Stimulated activated CD4-positive, alpha-beta T cell treated with anti-CD3 and anti-CD28 coated beads, TNF-alpha, amount 100 ng/mL, for 1 hour (primary cell): ENCODE measurements at places on chromosomes 12 and 14.

DNA sequence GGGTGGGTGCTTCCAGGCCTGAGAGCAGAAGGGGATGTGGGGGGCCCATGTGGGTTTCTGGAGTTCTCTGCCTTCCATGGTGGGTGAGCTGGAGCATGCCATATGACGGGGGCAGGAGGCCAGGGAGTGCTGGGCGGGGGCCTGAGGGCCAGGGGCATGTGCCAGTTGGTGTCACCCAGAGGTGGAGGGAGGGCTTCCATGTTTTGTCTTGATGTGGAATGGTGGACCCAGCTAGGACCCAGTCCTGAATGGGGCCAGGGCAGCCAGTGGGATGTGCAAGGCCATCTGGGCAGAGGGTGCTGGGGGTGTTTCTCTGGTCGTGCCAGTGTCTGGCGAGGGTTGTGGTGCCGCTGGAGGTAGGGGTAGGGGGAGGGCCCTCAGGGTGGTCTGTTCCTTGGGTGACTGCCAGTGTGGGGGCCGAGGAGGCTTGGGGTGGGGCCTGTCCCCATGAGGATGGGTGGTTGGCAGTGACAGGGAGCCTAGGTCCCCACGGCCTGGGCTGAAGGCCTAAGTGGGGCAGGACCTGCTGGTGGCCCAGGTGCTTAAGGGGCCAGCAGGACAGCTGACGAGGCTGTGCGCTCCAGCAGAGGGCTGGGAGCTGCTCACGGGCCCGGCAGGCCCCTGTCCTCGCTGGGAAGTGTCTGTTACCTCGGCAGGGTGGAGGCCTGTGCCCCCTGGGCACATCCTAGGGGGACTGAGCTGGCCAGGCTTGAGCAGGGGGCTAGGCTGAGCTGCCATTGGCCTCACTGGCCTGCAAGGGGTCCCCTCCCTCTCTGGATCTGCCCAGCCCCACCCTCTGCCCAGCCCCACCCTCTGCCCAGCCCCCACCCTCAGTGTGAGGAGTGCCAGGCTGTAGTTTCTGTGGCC, 26.8 kb downstream of the CEP170B start:
- DNase-seq: no peak

- no peak for DNase-seq
These were observed 1123.7 kb upstream of the ATXN7L3B start for GRCh38 chr12:73413974-73414373.

GRCh38 chr12:130589540-130590317, 126.4 kb downstream of the RIMBP2 start:
- DNase-seq: no peak

DNA sequence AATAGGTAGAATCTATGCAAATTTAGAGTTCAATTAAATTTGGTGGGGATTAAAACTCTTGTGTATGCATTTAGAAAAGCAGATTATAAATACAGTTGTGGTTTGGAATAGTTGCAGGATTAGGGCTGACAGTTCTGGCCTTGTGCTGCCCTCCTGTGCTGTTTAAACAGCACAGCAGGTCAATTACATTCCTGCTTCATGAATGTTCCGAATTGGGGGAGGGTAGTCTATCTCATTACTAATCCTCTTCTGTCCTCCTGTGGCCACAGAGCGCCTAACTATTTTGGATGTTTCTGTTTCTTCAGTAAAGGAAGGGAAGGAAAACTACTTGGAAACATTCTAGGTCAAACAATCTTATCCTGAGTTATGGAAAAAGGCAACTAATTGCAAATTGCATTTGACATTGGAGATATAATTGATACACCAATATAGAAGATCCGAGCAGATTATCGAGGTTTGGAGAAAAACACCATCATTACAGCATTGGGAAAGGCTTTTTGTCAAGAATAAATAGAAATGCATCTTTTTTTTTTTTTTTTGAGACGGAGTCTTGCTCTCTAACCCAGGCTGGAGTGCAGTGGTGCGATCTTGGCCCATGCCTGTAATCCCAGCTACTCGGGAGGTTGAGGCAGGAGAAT, 8.7 kb upstream of the GPR19 start:
- no peak for DNase-seq

- DNase-seq: no peak
These were observed 19.5 kb upstream of the GOLGA5 start for GRCh38 chr14:92774572-92774971.

DNA sequence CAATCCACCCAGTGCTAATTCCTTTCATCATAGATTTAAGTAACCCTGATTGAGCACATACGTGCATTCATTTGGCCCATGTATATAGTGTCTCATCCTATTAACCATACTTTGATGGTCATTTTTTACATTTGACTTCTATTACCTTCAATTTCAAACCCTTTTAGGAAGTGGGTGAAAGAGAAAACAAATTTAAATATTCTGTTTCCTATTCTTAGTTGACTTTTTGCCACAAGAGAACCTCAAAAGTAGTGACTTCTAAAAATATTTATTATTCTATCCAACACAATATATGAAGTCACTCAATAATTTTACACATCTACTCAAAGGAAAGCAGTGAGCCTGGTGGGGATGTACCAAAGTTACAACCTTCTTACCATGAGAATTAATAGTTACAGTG, 164.9 kb downstream of the CEP128 start:
- no peak for DNase-seq

DNA sequence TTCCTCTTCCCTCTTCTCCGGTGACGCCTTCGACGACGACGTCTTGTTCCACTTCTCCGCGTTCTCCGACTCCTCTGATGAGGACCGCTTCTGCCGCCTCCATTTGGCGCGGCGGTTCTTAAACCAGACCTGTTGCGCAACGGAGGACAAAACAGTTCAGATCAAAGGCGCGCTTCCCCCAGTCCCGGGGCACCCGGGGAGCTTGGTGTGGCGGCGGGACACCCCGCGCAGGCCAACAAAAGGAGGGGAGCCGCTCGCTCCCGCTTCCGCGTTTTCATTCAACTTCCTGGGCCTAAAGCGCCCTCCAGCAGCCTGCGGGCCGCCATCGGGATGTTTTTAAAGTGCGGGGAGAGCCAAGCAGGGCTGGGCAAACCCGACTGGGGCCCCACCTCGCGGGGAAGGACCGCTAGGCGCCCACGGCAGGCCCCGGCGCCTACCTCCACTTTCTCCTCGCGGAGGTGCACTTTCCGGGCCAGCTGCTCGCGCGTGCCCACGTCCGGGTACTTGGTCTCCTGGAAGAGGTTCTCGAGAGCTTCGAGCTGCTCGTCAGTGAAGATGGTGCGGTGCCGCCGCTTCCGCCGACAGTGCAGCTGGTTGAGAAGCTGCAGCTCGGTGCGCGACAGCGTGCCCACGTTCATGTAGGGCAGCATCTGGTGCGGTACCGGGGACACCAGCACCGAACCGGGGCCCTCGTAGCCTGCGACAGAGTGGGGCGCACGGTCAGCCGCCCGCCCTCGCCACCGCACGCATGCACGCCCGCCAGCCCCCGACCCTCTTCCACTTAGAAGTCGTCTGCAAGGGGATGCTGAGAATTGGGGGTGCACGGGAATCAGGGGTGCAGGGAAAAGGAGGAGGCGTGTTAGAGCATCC, 1.2 kb downstream of the GSC start:
- DNase-seq: no peak

DNA sequence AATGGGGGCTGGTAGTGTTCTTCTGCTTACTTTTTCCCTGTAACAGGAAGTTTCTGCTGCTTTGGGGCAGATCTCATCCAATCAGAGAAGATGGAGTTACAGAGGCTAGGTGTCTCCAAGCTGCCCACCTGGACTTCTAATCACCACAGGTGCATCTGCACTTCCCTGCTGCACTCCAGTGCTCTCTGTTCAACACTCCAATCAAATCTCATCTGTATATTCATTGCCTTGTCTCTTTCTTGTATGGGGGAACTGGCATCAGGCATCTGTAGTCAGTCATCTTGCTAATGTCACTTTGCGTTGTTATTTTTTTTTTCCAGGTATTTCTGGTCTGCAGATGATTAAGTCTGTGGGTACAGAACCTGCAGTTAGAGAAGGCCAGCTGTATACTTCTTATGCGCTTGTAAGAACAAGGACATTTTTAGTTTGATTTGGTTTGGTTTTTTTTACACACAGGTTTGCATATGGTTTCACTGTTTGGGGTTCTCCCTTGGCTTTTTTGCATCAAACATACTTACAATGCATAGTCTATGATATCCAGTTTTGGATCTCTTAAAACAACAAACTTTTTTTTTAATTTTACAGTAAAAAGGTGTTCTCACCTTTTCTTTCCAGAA, 116.0 kb downstream of the METTL25 start:
- no peak for DNase-seq
